ENCODE measurements at places on chromosomes 6 and 20.

DNA sequence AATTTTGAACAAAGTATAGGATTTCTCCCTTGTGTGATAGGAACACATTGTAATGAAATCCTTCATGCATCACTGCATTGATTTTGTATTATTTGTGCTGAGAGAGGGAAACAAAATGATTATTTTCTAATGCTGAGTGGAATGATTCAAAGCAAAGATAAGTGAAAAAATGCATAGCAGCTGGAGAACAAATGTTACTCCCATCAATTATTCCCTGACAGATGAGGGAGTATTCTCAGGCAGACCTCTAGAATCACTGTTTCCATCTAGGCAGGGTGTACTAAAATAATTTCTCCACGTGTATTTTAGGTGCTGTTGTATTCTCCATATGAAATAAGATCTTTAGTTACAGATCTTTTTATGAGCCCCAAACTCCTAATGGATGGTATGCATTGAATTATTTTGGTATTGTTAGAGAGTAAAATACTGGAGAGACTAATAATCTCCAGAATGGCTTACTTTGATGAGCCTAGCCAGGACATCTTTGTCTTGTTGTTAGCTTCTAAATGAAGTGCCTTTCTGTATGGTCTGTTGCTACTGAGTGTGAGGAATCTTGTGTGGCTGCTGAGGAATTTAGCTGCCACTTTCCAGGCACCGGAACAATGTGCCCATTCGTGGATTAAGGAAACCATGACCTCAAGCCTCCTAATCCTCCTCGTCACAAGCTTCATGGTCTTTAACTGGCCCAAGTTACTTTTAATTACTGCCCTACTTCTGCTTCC lies 39.6 kb downstream of the RNF217 start:
- no peak for DNase-seq

DNA sequence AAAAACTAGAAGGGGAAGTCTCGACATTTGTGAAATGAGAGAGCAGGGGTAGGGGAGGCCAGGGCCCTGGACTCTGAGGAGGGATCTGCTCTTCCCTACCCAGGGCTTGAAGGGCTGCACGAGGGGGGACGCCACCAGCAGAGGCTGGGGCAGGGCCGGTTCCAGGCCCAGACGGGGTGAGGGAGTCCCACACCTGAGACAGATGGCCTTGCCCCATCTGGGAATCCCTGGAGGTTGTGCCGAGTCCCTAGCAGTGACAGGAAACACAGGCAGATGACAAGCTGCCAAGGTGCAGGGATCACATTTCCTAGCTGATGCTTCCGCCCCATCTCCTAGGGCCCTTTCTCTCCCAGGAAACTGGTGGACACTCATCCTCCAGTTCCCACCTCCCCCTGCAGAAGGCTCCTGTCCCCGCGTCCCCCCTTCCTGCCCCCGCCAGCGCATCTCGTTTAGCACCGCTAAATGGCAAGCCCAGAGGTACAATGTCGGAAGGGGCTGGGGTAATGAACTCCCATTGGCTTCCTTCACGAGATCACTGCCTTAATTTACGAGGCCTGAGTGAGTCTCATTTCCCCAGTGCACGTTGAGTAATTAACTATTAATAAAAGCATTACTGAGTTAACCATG lies 35.2 kb upstream of the CDH22 start:
- DNase-seq = no peak

DNA sequence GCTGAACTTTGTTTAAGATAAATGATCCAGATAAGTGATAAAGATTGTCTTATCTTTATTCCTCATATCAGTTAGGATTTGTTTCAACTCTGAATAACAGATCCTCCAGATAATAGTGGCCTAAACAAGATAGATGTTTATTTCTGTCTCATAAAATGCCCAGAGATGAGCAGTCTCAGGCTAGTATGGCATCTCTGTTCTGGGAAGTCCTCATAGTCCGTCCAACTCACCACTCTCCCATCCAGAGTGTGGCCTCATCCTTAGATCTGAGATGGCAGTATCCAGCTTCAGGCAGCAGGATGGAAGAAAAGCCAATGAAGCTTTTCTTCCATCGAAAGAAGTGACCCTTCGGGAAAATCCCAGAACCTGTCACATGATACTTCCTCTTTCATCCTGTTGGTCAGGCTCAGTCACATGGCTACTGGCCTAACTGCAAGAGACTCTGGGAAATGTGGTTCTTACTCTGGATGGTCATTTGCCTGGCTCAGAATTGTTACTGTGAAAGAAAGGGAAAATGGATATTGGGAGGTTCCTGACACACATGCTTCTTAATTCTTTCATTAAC lies 29.4 kb upstream of the TAGAP start:
- DNase-seq = no peak

- no peak for DNase-seq
Measured at GRCh38 chr20:19936466-19937200, 80.5 kb upstream of the NAA20 start.

- no peak for DNase-seq
Measured at GRCh38 chr6:151027936-151028838, 162.7 kb downstream of the MTHFD1L start.

DNA sequence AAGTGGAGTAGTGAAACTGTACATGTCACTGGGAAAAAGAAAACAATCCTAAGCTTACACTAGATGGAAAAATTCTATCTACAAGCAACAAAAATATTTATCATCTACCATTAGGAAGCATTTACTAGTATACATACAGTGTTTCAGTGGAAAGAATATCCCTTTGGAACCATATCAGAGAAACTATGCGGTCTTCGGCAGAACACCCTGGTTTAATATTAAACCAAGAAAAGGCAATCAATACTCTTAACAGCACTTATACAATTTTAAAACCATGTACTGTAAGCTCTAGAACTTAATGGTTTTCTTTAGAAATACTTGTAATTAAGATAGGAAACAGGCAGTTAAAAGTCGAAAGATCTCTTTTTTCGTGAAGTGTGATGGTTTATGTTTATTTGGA lies 32.3 kb downstream of the GCLC start:
- no peak for DNase-seq

- DNase-seq = no peak
Measured at GRCh38 chr20:32078322-32078721, 26.3 kb downstream of the HCK start.

DNA sequence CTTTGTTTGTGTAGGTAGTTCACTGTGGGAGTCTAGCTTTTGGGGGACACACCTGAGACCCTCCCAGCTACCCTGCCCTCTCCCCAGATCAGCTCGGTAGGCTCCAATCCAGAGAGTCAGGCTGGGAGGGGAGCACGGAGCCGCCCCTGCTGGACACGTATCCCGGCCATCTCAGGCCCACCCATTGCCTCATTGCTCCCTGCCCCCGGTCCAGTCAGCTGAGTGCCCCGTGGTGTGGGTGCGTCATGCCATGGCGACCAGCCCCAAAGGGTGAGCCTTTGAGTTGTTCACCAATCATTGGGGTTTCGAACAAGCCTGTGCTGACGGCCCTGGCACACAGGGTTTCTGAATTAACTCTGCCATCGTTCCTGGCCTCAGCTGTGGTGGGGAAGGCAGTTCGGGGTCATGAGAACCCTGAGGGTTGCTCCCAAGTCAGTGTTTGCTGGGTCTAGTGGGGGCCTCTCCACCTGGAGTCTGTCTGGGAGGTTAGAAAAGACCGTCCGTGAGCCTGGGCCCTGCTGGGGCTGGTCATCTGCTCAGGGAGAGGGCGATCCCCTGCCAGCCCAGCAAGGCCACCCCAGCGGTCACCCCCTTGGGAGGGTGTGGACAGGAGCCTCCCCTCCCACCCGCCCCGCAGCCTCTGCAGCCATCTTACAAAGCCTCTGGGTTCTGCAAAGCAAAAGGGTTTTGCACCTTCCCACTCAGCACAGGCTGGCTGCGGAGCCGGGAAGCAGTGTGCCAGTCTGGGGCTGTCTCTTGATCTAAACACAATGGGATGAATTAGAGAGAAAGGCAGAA lies 34.5 kb downstream of the NTSR1 start:
- no peak for DNase-seq
